Activated T-helper 2 cell treated with anti-CD3 and anti-CD28 coated beads, Interferon-gamma antibody, Interleukin-2, Interleukin-4, amounts not matched to agents 10 μg/mL and 5 μg/mL and 100 μg/mL, durations not matched to agents 14 hours and 24 hours and 36 hours (primary cell): ENCODE measurements at places on chromosomes 12 and 14. TPM values are rescaled to one million over a fixed set of nuclear protein-coding genes. Genes with fewer than 3 reads are reported as not detected.

DNA sequence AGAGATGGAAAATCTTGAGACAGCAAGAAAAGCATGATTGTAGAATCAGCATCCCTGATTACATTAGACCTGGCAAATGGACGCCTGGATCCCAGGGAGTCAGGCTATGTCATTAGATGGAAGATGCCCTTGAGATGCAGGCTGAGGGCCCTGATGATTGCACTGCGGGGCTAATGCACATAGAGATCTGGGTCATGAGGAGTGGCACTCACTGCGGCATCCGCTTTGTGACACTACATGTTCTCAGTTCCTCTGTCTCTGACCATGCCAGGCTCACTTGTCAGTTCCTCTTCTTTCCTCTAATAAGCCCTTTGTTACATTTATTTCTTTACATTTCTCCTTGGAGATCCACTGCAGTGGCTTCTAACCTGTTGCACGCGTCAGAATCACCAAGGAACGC lies 70.1 kb upstream of the GPATCH2L start:
- H3K4me1 ChIP-seq = no peaks in the 10 kb centered on the region
- H3K27ac ChIP-seq = no peak overlapping the region
- H3K4me3 ChIP-seq = no peak overlapping the region
- no peaks in the 10 kb centered on the region for H3K27me3 ChIP-seq
- no peak for DNase-seq

DNA sequence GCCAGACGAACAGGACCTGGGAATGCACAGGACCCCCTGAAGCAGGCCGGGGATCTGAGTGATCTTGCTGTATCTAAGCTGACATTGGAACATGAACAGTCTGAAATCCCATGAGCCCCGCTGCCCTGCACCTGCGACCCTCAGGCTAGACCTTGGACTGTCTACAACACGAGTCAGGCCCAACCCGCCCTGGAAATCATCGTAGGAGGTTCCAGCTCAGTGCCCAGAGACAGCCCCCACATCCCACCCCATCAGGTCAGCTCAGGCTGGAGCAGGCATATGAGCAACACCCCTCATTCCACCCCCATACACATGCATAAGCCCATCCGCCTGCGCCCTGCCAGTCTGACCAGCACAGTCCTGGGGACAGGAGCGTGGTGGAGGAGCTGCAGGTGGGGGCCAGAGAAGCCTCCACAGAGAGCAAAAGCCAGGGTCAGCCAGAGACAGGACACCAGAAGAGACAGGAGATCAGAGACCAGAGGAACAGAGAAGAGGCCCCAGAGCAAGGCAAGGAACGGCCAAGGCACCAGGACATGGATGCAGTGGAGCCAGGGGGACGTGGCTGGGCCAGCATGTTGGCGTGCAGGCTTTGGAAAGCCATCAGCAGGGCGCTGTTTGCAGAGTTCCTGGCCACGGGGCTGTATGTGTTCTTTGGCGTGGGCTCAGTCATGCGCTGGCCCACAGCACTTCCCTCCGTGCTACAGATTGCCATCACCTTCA lies at the start of gene AQP6:
AQP6 (plus strand) TSS at position 307 of the 720 bp plus-strand sequence; CDS start at position 534, 227 bp downstream.
- H3K36me3 ChIP-seq = no peaks in the 10 kb centered on the region
- H3K27me3 ChIP-seq = peaks cover 1% of the 10 kb centered on the region
- no peak within 1 kb of the TSS for H3K27ac ChIP-seq
- H3K4me3 ChIP-seq = no peak within 1 kb of the TSS
- DNase-seq = no peak

Gene KRT74
- not detected in 2 replicates for total RNA-seq

Gene PTHLH
- total RNA-seq = not detected in 2 replicates

GRCh38 chr14:68047906-68048305 lies 228.3 kb downstream of the RAD51B start:
- no peak for DNase-seq
- no peaks in the 10 kb centered on the region for H3K4me1 ChIP-seq
- H3K27ac ChIP-seq = no peak overlapping the region
- H3K4me3 ChIP-seq = no peak overlapping the region

Gene GARIN6
- not detected in 2 replicates for total RNA-seq

Gene TDRD9
- 0.23 TPM in 1 of 2 replicates, not detected in the other for total RNA-seq

- no peaks in the 10 kb centered on the region for H3K36me3 ChIP-seq
- DNase-seq = no peak
- H3K27me3 ChIP-seq = no peaks in the 10 kb centered on the region
These were observed 127.2 kb downstream of the RIMBP2 start for GRCh38 chr12:130588696-130589539.
